ENCODE measurements at places on chromosomes 6 and 20.

DNA sequence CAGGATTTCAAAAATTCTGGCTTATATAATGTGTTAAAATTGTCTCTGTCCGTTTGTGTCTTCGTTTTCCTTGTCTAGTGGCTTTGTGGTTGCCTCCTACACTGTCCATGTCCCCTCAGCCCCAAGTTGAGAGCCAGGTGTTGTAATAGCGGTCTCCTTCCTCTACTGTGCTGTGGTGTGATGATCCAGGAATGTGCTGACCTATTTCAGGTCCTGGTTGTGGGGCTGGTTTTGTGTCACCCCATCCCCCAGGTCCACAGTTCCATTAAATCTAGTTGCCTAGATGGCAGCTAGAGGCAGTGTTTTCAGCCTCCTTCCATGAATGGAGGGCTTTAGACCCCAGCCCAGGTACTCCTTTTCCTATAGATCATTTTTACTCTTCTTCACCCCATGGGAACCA lies 128.7 kb downstream of the DNAH8 start:
- DNase-seq = no peak

DNA sequence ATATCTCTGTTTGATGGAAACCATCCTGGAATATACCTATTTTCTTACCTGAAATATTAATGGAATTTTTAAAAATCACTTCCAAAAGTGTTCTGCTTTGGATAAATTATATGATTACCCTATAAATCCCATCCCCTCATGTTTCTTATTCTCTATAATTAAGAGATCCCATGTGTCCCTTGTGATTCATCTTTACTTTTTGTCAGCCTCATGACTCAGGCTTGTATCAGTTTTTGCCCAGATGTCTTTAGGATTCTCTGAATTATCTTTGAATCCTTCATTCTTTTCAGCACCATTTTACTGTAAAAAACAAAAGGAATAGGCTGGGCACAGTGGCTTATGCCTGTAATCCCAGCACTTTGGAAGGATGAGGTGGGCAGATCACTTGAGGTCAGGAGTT lies 804.5 kb upstream of the CITED2 start:
- no peak for DNase-seq

- peak; percentile 64 for DNase-seq
These were observed 1.5 kb upstream of the HMGN4 start for GRCh38 chr6:26536571-26537159.

DNA sequence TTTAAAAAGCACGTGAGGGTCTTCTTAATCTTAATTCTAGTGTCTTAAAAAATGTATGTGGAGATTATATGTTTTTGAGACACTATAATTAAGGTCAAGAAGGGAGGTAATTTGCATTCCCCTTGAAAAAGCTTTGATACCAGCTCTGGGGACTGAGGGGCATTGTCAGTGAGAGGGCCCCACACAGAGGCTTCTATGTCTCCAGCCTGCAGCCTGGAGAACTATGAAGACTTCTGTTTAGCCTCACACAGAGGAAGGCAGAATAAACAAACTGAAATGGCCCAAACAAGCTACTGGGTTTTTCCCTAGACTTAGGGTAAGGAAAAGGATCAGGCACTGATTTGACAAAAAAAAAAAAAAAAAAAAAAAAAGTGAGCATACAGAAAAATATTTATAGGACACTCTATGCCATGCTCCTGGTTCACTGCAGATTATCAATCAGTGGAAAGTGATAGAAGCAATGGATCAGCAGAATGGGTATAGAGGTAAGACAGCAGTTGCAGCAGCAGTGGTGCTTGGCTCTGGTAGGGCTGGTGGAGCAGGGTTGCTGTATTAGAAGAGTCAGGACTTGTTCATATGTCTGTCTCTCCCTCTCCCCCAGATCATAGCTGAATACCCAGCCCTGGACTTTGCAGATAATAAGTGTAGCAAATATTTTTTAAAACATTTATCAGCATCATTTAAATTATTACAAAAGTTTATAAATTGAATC lies 85.4 kb downstream of the KLHL32 start:
- DNase-seq = no peak

GRCh38 chr6:34912715-34913464 lies 23.8 kb downstream of the ANKS1A start:
- DNase-seq = no peak

DNA sequence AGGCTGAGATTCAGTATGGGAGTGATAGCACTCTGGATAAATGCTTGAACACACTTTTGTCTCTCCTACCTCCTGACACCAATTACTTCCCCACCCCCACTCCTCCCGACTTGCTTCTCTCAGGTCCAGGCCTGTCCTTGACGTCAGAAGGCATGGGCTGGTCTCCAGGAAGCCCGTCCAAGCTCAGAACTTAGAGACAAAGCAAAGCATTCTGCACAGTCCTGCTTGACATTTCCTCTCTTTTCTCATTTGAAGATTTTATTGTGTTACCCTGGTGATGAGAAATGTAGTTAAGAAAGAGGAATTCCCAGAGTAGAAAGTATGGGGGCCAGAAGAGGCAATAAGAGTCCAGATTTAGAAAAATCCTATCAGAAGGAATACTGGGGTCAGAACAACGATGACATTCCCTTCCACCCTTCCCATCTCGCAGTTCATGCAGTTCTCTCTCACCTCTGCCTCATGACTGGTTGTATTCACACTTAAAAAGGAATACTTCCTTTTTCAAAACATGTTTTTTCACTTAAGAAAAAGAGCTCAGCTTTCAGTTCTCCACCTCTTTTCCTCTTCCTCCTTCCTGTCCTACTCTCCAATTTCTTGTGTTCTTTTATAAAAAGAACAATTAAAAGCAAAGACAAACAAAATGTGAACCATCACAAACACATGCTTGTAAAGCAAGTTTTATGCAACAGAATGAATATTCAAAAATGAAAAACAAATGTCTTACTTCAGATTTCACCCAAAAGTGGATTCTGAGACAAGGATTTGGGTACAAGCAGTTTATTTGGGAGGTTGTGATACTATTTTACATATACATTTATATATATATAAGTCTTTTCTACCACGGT lies 18.5 kb upstream of the FAM184A start:
- DNase-seq = no peak

GRCh38 chr6:45532721-45533210 lies 155.0 kb upstream of the SUPT3H start:
- DNase-seq = no peak

DNA sequence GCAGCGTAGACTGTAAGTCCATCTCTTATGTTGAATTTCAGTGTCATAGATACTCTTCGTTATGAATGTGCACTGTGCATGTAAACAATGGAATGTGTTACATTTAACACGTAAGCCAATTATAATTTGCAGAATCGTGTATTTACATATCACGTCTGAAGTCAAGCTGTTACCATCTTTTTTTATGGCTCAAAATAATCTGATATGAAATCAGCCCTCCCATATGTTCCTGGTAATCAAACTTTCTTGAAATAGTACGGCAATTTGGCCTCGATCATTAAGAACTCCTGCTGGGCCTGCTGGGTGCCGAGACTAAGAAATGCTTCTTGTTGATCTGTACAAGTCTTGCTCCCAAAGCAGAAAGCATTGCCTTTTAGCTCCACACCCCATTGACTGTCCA lies 89.6 kb upstream of the DOK5 start:
- no peak for DNase-seq

DNA sequence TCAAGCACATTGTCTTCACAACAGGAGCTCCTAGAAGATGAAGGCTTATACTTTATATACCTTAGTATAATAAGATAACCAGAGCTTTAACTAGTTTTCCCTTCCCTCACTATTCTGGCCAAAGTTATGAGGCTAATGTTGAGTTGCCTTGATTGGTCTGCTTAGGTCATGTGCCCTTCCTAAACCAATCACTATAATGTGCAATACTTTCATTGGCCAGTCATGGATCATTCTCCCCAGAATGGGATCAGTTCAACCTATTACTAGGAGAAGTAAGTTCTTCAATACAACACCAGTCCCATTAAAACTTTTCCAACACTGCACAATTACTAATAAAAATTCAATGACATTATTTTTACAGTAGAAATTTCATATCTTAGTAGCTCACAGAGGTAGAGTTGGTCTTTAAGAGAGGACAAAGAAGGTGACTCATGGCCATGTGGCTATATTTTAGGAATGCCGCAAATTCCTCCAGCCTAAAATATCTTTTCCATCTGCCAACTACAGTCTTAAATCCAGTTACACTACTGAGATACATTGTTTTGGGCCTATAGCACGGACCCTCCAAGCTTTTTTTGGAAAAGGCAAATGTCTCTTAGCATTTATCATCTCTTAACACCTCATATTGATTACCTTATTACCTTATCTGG lies 12.5 kb upstream of the POU3F2 start:
- DNase-seq = no peak

DNA sequence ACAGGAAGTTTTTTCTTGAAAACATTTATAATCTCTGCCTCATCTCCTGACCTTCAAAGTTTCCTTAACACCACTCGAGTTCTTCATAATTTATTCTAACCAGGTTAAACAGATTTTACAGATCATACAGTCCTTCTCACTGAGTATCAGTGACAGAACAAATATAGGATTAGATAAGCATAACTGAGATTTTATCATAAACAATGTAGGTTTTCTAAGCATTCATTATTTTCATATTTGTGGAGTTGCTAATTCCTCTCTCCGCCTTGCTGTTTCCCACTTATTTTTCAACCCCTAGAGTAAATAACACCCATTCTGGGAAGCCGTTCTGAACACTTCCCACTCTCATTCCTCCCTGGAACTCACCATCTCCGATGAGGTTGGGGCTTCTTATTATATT lies 229.9 kb downstream of the HACE1 start:
- no peak for DNase-seq

- no peak for DNase-seq
These were observed 59.5 kb upstream of the RSPO3 start for GRCh38 chr6:127058936-127059335.

GRCh38 chr6:16400248-16400760 lies 161.9 kb downstream of the GMPR start:
- no peak for DNase-seq

GRCh38 chr6:24126586-24127192 lies 674 bp downstream of the NRSN1 start:
- peak; percentile 47 for DNase-seq

DNA sequence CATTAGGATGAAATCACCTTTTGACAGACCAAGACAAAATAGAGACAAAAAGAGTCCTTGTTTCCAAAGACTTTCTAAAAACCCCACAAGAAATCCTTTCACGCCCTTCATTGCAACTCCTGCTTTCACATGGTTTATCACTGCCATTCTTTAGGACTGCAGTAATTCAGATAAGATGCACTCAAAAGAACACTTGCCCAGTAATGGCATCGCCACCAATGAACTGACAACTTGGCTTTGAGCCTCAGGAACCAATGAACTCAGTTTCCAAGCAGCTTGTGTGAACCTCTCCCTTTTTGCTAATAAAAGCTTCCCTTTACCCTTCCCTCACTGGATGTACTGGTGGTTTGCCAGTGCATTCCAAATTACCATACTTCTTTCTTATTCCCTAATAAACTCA lies 21.8 kb downstream of the OSTM1 start:
- DNase-seq = no peak

GRCh38 chr6:113847447-113847846 lies 9.7 kb upstream of the MARCKS start:
- no peak for DNase-seq

- no peak for DNase-seq
These were observed 1.1 kb upstream of the APOBEC2 start for GRCh38 chr6:41051873-41052272.

DNA sequence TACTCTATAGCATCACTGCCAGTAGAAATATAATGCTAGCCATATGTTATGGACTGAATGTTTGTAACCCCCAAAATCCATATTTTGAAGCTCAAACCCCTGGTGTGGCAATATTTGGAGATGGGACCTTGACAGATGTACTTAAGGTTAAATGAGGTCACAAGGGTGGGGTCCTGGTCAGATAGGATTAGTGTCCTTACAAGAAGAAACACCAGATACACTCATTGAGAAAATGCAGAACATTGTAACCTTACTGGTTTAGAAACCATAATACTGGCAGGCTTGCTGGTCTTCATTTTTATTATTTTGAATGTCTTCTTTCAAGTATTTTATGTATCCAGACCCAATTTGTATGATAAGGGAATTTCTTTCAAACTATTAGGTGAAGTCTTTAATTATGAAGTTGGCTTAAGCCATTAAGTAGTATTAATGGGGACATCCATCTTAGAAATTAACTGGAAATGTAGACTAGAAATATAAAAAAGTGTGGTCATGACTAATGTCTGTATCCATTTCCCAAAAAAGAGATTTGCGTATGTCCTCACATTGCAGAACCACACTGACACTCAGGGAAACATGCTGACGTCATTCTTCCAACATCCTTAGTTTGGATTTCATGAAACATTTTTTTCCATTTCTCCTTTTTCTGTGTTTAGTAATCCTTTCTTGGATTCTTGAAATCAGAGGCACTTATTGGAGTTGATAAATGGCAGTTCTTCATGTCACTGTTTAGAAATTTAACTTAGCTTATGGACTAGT lies 32.4 kb downstream of the SLC16A10 start:
- DNase-seq = no peak

DNA sequence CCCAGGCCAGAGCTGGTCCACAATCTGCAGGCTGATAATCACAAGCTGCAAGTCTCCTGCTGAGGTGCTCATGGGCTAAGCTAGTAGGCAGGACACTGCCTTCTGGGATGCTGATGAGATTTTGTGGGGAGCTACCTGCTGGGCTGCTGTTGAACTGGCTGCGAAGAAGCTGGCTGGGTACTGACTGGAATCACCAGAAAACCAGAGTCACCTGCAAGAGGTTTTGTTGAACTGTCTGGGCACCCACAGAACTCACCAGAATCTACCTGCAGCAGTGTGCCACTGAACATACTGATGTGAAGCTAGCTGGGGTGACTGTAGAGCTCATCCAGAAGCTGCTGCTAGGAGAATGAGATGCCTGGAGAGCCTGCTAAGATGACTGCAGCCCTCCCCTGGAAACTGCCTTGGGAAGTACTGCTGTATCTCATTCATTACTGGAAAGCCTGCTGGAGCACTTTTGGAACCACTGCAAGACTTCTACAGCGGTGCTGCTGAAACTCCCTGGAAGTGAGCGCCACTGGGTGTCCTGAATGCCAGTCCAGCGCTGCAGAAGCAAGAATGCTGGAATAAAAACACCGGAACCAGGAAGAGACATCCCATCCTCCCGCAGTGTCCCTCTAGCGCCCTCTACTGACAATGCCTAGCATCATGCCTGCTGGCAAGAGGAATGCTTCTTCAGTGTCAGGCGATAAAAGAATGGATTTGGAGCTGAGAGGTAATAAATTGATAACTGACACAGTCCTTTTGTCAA lies 64.9 kb upstream of the ARHGAP18 start:
- DNase-seq = no peak

GRCh38 chr20:21546355-21546754 lies 32.5 kb upstream of the NKX2-2 start:
- DNase-seq = no peak

DNA sequence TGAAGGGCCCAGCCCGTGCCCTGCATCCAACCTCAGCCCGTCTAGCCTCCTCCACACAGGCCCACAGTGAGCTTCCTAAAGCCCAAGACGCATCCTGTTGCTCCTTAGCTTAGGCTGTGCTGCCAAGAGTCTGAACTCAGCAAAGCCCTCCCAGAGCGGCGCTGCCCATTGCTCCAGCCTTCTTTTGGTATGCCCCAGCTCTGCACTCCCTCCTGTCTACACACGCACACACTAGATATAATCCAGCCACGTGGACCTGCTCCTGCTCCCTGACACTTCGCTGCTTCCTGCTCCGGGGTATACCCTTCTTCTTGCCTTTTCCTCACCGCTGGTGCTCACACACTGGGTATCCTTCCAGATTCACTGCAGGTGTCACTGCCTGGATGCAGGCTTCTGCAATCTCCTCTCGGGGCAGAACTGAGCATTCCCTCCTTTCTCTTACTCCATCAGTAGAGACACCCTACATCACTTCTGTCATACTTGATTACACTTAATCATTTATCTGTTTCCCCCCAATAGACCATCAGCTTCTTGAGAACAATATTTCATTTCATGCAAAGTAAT lies 23.8 kb downstream of the GABRR2 start:
- DNase-seq = no peak
